Cardiac ventricle fibroblast (primary cell): ENCODE measurements at places on chromosomes 12 and 14. TPM values are rescaled to one million over a fixed set of nuclear protein-coding genes. Genes with fewer than 3 reads are reported as not detected.

The KLRK1 gene
- total RNA-seq: not detected in 2 replicates

The FSCB gene
- not detected in 2 replicates for total RNA-seq

The ARHGAP9 gene
- not detected in 2 replicates for total RNA-seq

The TAS2R42 gene
- not detected in 2 replicates for total RNA-seq

The TRIM9 gene
- 2.5 and 5.3 TPM in 2 replicates for total RNA-seq

The CCDC177 gene
- 0.20 TPM in 1 of 2 replicates, not detected in the other for total RNA-seq

The RNASE3 gene
- total RNA-seq: not detected in 2 replicates

The C14orf180 gene
- not detected in 2 replicates for total RNA-seq

The ALG10B gene
- 2.5 TPM in 2 replicates for total RNA-seq

The SLC6A15 gene
- 2.9 and 3.2 TPM in 2 replicates for total RNA-seq

The PPFIBP1 gene
- 65.4 and 72.3 TPM in 2 replicates for total RNA-seq

The KCNJ8 gene
- total RNA-seq: 1.5 and 2.9 TPM in 2 replicates

The MGST1 gene
- 598 and 774 TPM in 2 replicates for total RNA-seq

The POTEG gene
- total RNA-seq: not detected in 2 replicates

The FAM216A gene
- 13.3 and 13.7 TPM in 2 replicates for total RNA-seq

The ARHGEF40 gene
- 53.6 and 64.6 TPM in 2 replicates for total RNA-seq

The CLEC1B gene
- not detected in 2 replicates for total RNA-seq

The GUCY2C gene
- total RNA-seq: not detected in 2 replicates

The CPM gene
- total RNA-seq: 7.2 and 8.9 TPM in 2 replicates

The TMTC2 gene
- total RNA-seq: 10.3 and 14.1 TPM in 2 replicates

The TGM1 gene
- 0.06 and 0.73 TPM in 2 replicates for total RNA-seq

The DEPDC4 gene
- not detected in 2 replicates for total RNA-seq

The SCN8A gene
- total RNA-seq: 0.12 TPM in 1 of 2 replicates, not detected in the other

The IFI27L1 gene
- total RNA-seq: 9.2 and 15.6 TPM in 2 replicates

The TWF1 gene
- 73.1 and 90.8 TPM in 2 replicates for total RNA-seq

The ERBB3 gene
- 0.39 TPM in 1 of 2 replicates, not detected in the other for total RNA-seq

The KRT6C gene
- total RNA-seq: not detected in 2 replicates

The SLC25A47 gene
- not detected in 2 replicates for total RNA-seq

The ADCY4 gene
- total RNA-seq: 0.94 and 2.1 TPM in 2 replicates

The DTX1 gene
- 1.4 and 2.5 TPM in 2 replicates for total RNA-seq

The CD69 gene
- total RNA-seq: not detected in 2 replicates

The EGLN3 gene
- 6.4 and 7.6 TPM in 2 replicates for total RNA-seq

The INSM2 gene
- total RNA-seq: not detected in 2 replicates

The RDH16 gene
- 0.06 TPM in 1 of 2 replicates, not detected in the other for total RNA-seq

The RAD9B gene
- 0.05 TPM in 1 of 2 replicates, not detected in the other for total RNA-seq

The A2ML1 gene
- total RNA-seq: not detected in 2 replicates

The FLVCR2 gene
- 3.7 and 4.6 TPM in 2 replicates for total RNA-seq
